ENCODE measurements at places on chromosomes 16 and 17.

GRCh38 chr16:31016018-31016417, 5.6 kb upstream of the STX1B start:
- DNase-seq: no peak
- no peak overlapping the region for H3K4me3 ChIP-seq
- no peak overlapping the region for H3K27ac ChIP-seq
- H3K27me3 ChIP-seq: peaks cover 21% of the 10 kb centered on the region

DNA sequence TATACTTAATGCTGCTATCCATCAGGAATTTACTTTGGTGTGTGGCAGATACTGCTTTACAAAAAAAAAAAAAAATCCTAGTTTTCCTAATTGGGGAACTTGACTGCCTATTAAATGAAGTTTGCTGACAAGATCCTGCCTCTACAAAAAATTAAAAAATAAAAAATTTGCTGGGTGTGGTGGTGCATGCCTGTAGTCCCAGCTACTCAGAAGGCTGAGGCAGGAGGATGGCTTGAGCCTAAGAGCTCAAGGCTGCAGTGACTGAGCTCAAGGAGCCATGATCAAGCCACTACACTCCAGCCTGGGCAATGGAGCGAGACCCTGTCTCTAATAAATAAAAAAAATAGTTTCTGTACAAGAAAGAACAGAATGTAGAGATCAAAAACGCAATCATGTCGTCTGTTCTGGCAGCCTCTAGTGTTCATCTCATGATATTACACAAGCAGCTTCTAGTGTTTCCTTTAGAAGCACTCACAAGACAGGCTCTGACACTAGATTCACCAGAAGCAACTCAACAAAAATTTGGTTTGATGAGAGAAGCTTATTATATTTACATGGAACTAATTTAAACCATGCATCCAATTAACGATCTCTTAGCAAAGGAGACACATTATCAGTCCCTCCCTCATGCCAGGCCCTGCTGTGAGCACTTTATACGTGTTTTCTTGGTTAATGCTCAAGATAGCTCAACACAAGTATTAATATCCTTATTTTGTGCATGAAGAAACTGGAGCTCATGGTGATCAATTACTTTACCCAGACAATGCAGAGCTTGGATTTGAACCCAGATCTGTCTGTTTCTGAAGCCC, 6.8 kb upstream of the KRTAP17-1 start:
- H3K4me1 ChIP-seq: peaks cover 4% of the 10 kb centered on the region
- no peaks in the 10 kb centered on the region for H3K27me3 ChIP-seq
- H3K36me3 ChIP-seq: no peaks in the 10 kb centered on the region
- H3K4me3 ChIP-seq: no peak overlapping the region

GRCh38 chr17:2282297-2282873, 21.2 kb downstream of the SMG6 start:
- no peak overlapping the region for H3K27ac ChIP-seq
- peaks cover 69% of the 10 kb centered on the region for H3K36me3 ChIP-seq
- H3K4me1 ChIP-seq: no peaks in the 10 kb centered on the region
- no peak overlapping the region for H3K4me3 ChIP-seq
- H3K27me3 ChIP-seq: no peaks in the 10 kb centered on the region

- DNase-seq: no peak
- H3K27ac ChIP-seq: peak overlapping the region; percentile 55
- H3K27me3 ChIP-seq: no peaks in the 10 kb centered on the region
- peak overlapping the region; percentile 41 for H3K4me3 ChIP-seq
- peaks cover 17% of the 10 kb centered on the region for H3K36me3 ChIP-seq
These were observed 26.5 kb downstream of the SREBF1 start for GRCh38 chr17:17810084-17810894.

Data from suprapubic skin (tissue), 4 donors.